ENCODE measurements at places on chromosomes 13 and 19.

DNA sequence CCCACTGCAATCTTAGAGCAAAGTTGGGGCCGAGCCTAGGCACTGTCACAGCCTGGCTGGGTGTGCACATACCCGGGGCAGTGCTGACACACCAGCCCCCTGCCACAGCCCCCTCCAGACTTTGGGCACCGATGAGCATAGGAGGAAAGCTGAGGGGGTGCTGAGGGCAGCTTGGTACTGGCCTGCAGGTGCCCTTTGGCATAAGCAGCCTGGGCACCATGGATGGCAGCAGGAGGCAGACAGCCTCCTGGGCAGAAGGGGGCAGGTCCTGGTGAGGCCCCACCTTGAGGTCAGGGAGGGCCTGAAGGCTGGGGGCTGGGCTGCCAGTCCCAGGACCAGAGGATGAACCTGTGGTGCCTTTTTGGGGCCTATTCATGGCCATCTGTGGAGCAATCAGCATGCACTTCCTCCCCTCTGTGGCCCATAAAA, 8.2 kb downstream of the IGFL4 start:
- no peak for DNase-seq

DNA sequence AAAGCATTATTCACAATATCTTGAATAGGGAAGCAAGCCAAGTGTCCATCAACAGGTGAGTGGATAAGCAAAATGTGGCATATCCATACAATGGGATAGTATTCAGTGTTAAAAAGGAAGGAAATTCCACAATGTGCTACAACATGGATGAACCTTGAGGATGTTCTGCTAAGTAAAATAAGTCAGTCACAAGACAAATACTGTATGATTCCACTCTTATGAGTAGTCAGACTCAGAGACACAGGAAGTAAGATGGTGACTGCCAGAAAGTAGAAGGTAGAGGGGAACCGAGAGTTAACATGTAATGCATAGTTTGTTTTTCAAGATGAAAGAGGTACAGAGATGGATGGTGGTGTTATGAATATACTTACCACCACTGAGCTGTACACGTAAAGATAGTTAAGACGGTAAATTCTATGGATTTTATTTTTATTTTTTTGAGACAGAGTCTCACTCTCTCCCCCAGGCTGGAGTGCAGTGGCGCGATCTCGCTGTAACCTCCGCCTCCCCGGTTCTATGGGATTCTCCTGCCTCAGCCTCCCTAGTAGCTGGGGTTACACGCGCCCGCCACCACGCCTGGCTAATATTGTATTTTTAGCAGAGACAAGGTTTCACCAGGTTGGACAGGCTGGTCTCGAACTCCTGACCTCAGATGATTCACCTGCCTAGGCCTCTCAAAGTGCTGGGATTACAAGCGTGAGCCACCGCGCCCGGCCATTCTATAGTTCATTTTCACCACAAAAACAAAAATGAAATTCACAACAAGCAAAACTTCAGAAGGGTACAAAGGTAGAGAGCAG, 1.0 kb upstream of the CHAMP1 start:
- DNase-seq = no peak

- no peak for DNase-seq
Measured at GRCh38 chr13:93547886-93548285, 321.3 kb downstream of the GPC6 start.

DNA sequence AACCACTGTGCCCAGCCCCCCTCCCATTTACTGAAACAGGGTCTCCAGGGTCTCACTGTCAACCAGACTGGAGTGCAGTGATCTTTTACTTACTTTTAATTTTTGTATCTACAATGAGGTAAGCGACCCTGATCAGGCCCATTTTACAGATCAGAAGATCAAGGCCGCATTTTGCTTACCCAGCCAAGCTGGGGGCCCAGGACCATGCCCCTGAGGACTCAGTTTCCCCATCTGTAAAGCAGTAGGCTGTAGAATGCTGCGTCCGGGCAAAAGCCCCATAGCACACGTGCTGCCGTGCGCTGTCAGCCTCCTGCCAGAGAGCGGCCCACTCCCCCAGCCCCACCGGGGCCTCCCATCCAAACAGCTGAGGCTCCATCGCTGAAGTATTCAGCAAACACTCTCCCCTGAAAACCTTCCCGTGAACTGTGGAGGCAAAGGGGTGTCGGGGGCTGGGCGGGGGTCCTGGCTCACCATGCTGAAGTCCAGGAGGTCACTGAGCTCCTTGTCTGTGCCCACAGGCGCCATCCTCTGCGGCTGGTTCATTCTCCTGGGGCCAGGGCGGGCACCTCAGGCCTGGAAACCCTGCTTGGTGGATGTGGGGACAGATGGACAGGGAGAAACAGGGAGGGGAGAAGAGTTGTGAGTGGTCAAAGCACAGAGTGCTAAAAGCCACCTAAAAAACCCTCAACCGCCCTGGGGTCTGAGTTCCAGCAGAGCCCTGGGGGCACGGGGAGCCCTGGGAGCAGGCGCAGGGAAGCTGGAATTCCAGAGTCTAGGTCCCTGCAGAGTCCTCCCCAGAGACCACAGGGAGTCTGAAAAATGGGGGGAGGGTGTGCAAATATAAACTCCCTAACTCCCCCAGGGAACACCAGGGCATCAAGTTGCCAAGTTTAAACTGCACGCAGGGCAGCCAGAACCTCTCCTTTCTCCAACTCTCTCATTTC, 2.4 kb downstream of the TCF3 start:
- DNase-seq = no peak

DNA sequence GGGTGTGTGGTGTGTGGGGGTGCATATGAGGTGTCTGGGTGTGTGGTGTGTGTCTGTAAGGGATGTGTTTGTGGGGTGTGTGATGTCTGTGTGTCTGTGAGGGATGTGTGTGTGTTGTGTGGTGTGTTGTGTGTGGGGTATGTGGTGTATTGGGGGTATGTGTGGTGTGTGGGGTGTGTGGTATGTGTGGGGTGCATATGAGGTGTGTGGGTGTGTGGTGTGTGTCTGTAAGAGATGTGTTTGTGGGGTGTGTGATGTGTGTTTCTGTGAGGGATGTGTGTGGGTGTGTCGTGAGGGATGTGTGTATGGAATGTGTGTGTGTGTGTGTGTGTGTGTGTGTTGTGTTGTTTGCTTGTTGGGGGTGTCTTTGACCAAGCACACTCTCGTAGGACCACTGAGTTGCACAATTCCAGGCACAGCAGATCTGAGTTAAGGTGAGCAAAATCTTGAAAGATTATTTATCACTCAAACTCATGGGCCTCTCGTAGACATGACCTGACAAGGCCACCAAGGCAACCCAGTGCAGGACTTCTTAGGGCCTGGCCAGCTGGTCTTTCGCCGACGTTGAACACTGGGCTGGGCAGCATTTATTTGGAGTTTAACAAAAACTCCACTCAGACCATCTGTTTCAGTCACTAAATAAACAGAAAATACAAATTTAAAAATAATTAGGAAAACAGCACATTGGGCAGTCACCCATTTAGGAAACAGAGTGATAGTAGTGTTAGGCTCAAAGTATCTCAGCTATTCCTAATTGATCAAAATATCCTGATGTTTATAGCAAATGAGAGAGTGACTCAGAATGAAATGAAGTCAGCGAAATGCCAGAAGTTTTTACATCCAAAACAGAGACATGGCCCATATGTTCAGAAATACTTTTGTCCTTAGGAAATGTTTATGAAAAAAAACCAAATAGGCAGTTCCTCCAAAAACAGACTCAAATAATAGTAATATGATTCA, 301.1 kb downstream of the FGF9 start:
- DNase-seq = no peak

GRCh38 chr19:8387688-8388611, 2.2 kb upstream of the RAB11B start:
- no peak for DNase-seq

GRCh38 chr13:107907065-107907805, 308.1 kb downstream of the LIG4 start:
- no peak for DNase-seq
